ENCODE measurements at places on chromosomes 11 and 22.
A peak's percentile ranks its signal among the peaks of the same experiment; 100 is the strongest.

DNA sequence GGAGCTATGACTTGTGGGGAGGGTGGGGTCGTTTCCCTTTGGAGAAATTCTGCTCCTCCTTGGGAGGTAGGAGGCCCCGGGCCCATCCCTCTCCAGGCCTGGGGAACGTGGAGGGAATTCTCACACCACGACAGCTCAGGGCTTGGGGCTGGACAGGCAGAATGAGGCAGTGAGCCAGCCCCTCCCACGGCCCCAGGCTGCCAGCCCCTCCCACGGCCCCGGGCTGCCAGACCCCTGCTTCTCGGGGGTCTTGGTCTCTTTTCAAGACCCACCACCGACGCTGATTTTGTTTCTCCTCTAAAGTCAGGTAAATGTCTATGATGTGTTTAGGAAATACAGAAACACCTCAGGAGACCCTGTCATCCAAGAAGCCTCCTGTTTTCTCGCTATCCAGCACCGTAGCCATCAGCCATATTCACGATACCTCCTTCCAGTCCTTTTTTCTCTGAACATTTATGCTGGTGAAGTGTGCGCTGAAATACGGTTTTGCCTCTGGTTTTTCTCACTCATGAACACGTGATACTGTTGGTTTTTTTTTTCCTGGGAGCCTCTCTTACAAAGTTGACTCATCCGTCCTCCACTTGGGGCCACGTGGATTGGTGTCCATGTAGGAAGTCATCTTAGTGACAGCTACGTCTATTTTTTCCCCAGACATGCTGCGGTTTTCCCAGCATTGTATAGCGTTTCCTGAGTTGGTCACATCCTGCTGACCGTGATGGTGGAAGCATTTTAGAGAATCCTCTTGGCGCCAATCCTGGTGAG, 1219.6 kb downstream of the BRD1 start:
- DNase-seq = peak; percentile 19

GRCh38 chr11:20050551-20051333, 109.5 kb downstream of the DBX1 start:
- DNase-seq = no peak

DNA sequence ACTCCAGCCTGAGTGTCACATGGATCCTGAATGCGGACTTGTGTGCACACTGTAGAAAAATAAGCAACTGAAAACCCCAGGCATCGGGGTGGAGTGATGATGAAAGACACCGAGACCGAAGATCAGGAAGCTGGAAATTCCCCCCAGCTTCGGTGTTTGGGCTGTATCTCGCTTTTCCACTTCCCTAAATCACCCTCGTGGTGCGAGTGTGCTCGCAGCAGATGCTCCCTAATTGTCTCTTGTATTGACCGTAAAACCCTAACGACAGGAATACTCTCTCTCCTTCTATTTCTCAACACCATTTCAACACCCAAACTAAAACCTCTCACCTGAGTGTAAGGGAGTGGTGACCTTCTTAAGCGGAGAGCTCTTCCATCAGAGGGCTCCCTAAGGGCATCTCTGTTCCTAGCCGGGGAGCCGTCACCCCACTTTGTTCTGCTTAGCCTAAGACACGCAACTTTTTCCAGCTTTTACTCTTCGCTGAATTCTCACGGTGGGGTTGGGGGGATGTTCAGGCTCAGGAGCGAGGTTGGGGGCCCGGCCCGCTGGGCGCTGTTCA, 635 bp upstream of the GRK3 start:
- DNase-seq = no peak

GRCh38 chr11:74822170-74822569, 73.5 kb downstream of the RNF169 start:
- DNase-seq = peak; percentile 58
